ENCODE measurements at places on chromosomes 4 and X.
A peak's percentile ranks its signal among the peaks of the same experiment; 100 is the strongest.

DNA sequence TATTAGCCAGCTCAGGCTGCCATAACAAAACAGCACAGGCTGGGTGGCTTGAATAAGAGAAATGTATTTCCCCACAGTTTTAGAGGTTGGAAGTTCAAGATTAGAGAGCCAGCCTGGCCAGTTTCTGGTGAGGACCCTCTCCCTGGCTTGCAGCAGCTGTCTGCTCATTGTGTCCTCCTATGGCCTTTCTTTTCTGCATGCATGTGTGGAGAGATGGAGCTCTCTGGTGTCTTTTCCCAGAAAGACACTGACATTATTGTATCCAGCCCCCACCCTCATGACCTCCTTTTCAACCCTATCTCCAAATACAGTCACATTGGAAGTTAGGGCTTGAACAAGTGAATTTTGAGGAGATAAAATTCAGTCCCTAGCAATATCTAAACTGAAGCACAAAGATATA lies 263.8 kb upstream of the PABPC4L start:
- DNase-seq: no peak

GRCh38 chr4:112038861-112039260 lies 106.4 kb upstream of the FAM241A start:
- peak; percentile 83 for DNase-seq

DNA sequence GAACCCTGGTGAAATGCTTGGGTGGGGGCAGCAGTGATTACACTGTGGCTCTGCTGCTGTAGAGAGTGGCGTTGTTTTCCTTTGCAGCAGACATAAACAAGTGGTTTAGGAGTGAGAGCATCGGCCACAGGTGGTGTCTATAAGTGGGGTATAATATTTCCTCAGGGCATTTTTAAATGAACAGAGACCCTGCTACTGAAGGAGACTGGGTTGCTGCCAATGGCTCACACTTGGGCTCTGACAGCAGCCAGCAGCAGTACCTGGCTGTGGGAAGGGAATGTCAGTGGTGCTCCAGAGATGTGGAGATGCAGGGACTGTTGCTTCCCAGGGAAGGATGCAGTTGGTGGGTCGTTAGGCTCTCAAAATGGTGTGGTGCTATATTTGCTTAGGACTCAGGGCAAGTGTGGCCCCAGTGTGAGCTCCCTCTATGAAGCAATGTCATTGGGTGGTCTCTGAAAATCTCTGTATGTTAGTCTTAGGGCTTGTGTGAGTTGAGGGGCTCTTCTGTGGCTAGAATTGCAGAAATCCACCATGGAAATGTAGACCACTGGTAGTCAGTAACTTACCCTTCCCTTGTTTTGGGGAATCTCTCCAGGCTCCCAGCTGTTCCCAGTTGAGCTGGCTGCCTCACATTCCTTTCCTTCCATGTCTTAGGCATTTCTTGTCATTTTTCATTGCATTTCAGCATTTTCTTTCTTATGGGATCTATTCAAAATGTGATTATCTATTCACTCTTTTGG lies 1023.0 kb upstream of the GRID2 start:
- DNase-seq: no peak

- DNase-seq: peak; percentile 22
These were observed 930.0 kb upstream of the INTU start for GRCh38 chr4:126702747-126703146.

- peak; percentile 66 for DNase-seq
These were observed 41.5 kb downstream of the SOWAHB start for GRCh38 chr4:76856243-76857073.

All from M059J (cell line).